ENCODE measurements at places on chromosomes 6 and 20.

DNA sequence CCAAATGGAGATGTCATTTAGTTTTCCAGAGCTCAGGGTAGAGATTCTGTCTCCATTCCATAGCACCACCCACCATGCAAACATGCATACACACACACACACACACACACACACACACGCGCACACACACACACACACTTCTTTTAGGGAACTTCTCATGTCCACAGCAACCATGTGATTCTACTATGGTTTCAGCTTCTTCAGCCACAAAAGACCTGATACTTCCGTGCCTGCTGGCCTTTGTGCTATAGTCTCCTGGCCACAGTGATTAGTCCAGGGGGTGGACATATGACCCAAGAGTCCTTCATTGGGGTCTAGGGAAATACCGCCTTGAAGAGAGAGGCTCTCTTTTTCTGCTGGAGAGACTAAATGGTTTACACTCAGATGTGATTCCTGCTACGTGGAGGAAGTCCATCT lies 53.5 kb downstream of the CARMIL1 start:
- DNase-seq = no peak

DNA sequence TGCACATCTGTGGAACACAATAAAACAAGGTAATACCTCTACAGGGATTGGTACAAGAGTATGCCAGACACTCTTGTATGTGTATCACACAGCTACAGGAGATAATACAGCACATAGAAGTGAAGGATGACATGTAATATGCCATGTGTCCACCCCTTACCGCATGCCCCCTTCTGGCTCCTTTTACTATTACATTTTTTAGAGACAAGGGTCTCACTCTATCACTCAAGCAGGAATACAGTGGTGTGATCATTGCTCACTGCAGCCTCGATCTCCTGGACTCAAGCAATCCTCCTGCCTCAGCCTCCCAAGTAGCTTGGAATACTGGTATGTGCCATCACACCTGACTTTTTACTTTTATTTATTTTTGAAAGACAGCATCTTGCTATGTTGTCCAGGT lies 4.2 kb upstream of the NCR3 start:
- peak; percentile 36 for DNase-seq

DNA sequence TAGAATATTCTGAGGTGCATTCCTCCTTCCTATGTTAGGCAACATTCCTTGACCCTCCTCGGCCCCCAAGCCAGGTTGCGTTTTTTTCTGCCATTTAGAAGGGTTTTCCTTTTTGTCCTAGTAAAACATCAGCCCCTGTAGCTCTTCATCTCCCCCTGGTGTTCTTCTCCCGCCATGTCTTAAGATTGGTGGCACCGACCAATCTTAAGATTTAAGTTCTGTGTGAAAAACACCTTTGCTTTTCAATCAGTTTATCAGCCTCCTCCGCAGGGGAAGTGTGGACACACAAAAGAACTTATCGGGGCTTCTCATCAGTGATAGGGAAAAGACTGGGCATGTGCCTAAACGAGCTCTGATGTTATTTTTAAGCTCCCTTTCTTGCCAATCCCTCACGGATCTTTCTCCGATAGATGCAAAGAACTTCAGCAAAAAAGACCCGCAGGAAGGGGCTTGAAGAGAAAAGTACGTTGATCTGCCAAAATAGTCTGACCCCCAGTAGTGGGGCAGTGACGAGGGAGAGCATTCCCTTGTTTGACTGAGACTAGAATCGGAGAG lies 719 bp upstream of the EDN1 start:
- no peak for DNase-seq

- peak; percentile 11 for DNase-seq
Observed at GRCh38 chr20:39453890-39454289, 491.7 kb downstream of the DHX35 start.

GRCh38 chr6:43984442-43985321 lies 142.6 kb downstream of the MRPL14 start:
- DNase-seq = no peak

DNA sequence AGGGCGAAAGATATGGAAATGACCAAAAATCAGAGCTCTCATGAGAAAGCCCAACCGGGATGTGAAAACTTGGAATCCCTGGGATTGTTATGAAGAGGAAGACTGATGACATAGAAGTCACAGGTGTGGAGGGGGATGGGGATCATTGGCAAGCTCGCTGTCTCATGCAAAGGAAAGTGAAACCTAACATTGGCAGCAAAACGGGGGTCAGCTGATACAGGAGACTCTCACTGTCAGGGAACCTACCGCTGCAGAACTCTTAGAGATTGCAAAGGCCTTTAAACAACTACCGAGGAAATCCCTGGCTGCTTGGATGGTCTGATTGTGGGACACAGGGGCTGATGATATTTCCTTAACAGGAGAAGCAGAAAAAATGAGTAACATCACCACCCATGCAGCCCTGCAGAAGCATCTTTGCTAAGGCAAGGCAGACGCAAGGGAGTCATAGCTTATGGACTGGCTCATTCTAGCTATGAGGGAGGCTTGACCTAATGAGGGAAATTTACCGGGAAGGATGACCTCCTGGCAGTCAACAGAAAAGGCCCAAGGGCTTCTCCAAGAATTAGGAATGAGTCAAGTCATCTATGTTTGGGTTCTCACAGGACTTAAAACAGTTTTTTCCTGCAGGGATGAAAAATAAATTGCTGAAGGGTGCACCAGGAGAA lies 7.0 kb downstream of the MUC21 start:
- no peak for DNase-seq

GRCh38 chr6:162267641-162268040 lies 459.9 kb downstream of the PRKN start:
- DNase-seq = no peak

GRCh38 chr6:15527838-15528617 lies 134.8 kb downstream of the DTNBP1 start:
- DNase-seq = no peak

DNA sequence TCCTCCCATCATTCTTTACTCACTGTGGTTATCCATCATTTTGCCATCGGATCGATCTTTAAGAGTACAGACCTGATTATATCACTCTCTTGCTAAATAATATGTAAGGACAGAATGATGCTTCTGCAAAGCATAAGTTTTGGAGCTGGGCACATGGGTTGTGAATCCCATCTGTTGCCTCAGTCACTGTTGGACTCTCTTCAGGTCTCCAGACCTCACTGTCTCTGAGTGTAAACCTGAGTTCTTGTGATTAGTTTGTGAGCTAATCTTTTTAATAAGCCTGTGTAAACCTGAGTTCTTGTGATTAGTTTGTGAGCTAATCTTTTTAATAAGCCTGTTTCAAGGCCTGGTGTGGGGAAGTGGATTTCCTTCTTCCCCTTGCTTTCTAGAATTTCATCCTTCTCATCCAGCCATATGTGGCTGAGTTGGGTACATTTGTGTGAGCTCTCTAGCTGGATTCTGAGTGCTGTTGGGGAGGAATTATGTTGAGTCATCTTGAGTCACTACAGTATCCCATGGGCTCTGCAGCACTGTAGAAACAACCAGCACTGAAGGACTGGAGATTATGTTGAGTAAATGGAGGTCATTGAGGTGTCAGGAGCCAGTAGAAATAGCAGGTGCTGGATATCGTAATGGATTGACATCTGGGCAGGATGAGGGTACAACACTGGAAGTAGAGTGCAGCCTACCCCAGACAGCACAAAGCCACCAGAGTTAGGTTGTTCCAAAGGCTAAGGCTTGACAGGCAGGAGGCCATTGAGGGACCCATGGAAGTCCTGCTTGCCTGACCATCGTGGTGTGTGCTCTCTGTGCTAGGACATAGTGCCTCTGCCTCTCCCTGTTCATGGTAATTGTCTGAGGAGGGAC lies 52.4 kb downstream of the SCAND1 start:
- DNase-seq = peak; percentile 19

DNA sequence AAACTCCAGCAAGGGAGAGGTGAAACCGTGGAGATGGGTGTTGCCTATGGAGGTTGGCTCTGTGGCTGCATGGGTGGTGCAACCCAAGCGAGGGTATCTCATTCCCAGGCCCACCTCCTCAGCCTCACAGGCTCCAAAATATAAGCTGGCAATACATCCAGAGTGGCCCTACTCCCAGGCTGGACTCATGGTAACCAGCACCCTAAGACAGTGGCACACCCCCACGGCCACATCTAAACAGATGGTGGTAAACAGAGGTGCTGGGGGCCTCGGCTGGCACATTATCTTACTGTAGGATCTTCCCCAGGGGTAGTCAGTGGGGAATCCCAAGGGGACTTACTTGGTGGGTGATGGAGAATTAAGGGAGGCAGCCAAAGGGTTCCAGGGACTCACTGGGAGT lies 33.7 kb upstream of the CCND3 start:
- DNase-seq = no peak

GRCh38 chr20:7841971-7842310 lies 98.3 kb downstream of the HAO1 start:
- DNase-seq = no peak

GRCh38 chr6:996271-996852 lies 303.4 kb upstream of the EXOC2 start:
- DNase-seq = no peak

- no peak for DNase-seq
Observed at GRCh38 chr6:159233365-159234101, 64.3 kb downstream of the FNDC1 start.

- no peak for DNase-seq
Observed at GRCh38 chr6:111780393-111780792, 92.9 kb downstream of the FYN start.

GRCh38 chr6:112117554-112117953 lies 30.2 kb downstream of the FAM229B start:
- no peak for DNase-seq

DNA sequence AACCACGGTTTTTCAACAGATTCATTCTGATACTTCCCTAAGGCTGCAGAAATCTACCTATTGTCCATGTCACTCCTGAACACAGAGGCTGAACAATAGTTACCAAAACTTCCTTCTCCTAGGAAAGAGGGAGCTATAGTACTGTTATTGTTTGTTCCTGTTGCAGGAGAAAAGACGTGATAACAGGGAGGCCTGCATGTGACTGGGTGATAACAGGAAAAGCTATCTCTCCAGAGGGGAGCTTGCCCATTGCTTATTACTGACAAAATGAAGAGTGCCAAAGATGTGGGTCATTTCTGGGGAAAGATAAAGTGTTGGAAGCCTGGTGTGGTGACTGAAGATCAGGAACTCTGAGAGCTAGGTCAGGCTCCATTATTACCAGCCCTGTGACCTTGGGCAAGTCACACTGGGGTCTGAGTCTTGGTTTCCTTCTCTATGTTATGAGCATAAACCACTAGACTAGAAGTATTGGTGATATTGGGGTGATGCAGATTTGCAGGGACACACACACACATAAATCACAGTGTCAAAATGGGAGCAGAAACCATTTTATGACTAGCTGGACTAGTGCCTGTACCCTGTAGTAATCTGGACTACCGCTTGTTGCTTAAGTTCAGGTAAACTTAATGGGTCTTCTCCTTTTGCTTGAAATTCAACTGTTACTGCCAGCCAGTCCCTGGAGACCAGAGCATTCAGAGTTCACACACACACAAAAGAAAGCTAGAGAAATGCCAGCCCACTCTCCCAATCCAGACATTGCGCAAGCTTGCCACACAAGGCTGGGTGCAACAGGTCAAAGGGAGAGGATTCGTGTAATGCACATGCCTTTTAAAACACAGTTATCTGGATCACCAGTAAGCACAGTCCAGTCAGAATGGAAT lies 136.0 kb upstream of the CNR1 start:
- no peak for DNase-seq

GRCh38 chr20:63314015-63314471 lies 21.1 kb downstream of the COL20A1 start:
- no peak for DNase-seq

DNA sequence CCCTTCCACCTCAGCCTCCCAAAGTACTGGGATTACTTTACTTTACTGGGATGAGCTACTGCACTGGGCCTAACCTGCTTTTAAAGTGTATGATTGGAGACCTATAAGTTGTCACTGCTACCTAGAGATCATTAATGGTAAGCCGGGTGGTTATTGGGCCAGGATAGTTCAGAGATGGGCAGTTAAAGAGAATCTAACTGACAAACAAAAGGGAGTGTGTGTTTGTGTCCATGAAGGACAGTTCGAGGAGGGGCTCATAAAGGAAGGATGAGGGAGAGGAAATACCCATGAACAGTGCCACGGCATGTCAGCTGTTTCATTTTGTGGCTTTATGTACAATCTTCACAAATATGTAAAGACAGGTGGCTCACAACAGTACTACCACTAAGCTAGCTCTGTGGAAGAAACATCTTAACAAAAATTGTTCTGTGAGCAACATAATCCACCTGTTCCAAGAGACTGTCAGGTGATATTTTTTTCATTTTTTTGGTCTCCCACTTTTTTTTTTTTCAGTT lies 69.7 kb upstream of the FAM8A1 start:
- DNase-seq = no peak

- no peak for DNase-seq
Observed at GRCh38 chr6:21868226-21868625, 274.7 kb downstream of the SOX4 start.

DNA sequence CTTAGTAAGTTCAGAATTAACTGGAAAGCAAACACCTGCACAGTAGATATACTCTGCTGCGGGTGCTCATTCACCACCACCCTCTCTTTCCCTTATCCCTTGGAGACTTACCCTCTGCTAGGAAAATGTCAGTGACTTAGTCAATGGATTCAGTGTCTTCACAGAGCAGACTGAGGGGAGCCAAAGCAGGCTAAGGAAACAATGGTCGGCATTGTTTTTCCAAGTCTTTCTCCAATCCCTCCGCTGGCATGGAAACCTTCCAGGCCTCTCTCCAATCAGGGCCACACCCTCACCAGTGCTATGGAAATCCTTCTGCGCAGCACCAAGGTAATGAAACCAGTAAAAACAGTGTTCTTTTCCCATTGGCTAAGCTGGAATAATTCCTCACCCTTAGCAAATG lies 531.2 kb downstream of the TFAP2B start:
- DNase-seq = no peak

DNA sequence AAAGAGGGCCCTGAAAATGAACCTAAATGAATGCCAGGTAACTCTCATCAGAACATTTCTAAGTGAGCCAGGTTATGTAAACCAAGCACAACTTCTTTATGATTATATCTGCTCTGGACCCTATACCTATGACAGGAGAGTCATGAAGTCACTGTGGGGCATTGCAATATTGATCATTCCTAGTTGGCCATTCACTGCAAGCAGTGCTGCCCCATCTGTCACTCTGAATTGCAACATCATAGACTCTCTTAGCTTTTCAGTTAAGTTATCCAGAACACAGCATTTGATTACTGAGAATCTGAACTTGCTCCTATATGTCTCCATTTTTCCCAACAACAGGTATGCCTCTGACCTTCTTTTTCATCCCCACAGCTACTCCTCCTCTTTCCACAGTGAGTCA lies 3.3 kb downstream of the COL21A1 start:
- no peak for DNase-seq

DNA sequence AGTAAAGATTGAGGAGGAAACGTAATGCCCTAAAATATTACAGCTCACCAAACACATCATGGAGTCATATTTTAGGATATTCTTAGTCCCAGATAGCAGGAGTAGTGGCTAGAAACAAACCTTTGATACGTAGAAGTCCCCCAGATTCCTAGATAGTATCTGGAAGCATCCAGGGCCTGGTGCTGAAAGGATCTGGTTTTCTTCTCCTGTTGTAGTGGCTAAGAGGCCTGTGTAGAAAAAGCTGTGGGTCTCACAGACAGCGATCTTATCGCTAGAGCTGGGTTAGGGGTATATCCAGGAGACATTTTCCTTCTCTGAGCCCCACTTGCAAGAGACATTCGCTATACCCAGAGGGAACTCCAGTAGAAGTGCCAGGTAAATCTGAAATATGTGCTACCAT lies 139.9 kb downstream of the KCNQ5 start:
- DNase-seq = no peak

Data from NCI-H446 (cell line).